ENCODE measurements at places on chromosomes 1 and 21. TPM values are rescaled to one million over a fixed set of nuclear protein-coding genes. Genes with fewer than 3 reads are reported as not detected.

Gene KRTAP12-2
- total RNA-seq, result not detected

Gene IL20
- total RNA-seq, result not detected

Gene F3
- total RNA-seq, result 14.1 TPM

Gene MIXL1
- not detected for total RNA-seq

Gene ACTL8
- 1.7 TPM for total RNA-seq

Gene PLA2G2C
- total RNA-seq, result not detected

Gene SPRR2E
- not detected for total RNA-seq

Gene KIAA0040
- total RNA-seq, result 1.1 TPM

Gene TMEM125
- not detected for total RNA-seq

Gene KRTAP26-1
- total RNA-seq, result not detected
